Muscle of leg (tissue), 16 donors: ENCODE measurements at places on chromosomes 1 and 21. TPM values are rescaled to one million over a fixed set of nuclear protein-coding genes. Genes with fewer than 3 reads are reported as not detected.

DNA sequence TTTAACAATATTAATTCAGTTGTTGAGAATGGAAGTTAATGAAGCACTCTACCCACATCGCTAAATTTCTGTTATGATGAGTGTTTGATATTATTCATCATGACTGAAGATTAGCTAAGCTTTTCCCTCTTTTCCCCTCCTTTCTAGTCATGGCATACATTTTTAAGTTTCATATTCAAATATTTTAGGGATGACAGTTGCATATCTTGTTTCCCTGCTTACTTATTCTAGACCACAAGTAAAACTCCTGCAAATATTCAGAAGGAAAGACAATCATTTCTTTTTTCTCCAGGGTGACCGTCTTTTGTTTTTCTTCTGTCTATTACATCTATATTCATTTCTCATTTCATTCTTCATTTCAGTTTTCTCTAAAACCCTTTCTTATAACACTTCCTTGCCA, 906.0 kb downstream of the ADGRL2 start:
- H3K4me3 ChIP-seq: no peak overlapping the region
- H3K27ac ChIP-seq: no peak overlapping the region
- no peaks in the 10 kb centered on the region for H3K4me1 ChIP-seq
- H3K27me3 ChIP-seq: no peaks in the 10 kb centered on the region

- H3K27ac ChIP-seq: peak overlapping the region; percentile 91
- H3K4me1 ChIP-seq: peaks cover 42% of the 10 kb centered on the region
- H3K4me3 ChIP-seq: no peak overlapping the region
Observed at GRCh38 chr1:223706077-223706973, 6.0 kb upstream of the CAPN2 start.

GRCh38 chr1:203271962-203272632, 33.2 kb upstream of the BTG2 start:
- peak; percentile 53 for DNase-seq
- no peaks in the 10 kb centered on the region for H3K36me3 ChIP-seq
- peaks cover 66% of the 10 kb centered on the region for H3K4me1 ChIP-seq
- H3K27me3 ChIP-seq: peaks cover 3% of the 10 kb centered on the region
- no peak overlapping the region for H3K27ac ChIP-seq
- H3K4me3 ChIP-seq: no peak overlapping the region

GRCh38 chr1:153688736-153689328, 10.3 kb downstream of the NPR1 start:
- no peak for DNase-seq
- H3K27ac ChIP-seq: no peak overlapping the region
- H3K4me3 ChIP-seq: no peak overlapping the region
- no peaks in the 10 kb centered on the region for H3K36me3 ChIP-seq

DNA sequence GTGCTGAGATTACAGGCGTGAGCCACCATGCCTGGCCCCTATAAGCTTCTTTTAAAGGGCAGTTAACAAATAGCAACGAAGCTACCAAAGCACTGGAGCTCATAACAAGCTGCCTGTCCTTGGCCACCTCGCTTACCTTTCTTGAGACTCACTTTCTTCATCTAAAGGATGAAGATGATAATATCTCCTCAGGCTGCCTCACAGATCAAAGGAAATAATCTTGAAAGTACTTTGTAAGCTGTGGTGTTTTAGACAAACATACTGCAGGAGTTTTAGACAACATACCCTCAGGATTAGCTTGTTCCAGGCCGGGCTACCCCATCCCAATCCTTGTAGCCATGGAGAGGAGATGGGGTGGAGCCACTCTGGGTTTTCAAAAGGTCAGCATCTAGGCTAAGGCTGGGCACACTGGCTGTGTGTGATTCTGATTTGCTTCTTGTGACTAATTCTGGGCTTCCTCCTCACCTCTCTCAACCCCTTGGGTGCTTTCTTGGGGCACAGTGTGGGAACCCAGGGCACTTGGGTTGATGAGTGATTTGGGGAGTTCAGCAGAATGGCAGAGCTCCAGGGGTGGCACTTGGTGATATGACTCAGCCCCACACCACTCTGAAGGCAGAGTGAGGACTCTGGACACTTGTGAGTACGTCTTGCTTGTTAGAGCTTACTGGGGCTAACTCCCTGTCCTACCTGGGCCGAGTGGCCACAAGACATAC, 5.2 kb downstream of the GPR25 start:
- no peak overlapping the region for H3K27ac ChIP-seq
- peaks cover 8% of the 10 kb centered on the region for H3K4me1 ChIP-seq
- no peaks in the 10 kb centered on the region for H3K36me3 ChIP-seq
- DNase-seq: no peak
- no peak overlapping the region for H3K4me3 ChIP-seq

- no peak for DNase-seq
- H3K27ac ChIP-seq: no peak overlapping the region
- no peak overlapping the region for H3K4me3 ChIP-seq
- peaks cover 21% of the 10 kb centered on the region for H3K36me3 ChIP-seq
Observed at GRCh38 chr1:246661451-246661850, 62.8 kb upstream of the SCCPDH start.

Gene FBXO42
- 14.8 TPM for total RNA-seq

Gene LAMC2
- total RNA-seq: 0.71 TPM

DNA sequence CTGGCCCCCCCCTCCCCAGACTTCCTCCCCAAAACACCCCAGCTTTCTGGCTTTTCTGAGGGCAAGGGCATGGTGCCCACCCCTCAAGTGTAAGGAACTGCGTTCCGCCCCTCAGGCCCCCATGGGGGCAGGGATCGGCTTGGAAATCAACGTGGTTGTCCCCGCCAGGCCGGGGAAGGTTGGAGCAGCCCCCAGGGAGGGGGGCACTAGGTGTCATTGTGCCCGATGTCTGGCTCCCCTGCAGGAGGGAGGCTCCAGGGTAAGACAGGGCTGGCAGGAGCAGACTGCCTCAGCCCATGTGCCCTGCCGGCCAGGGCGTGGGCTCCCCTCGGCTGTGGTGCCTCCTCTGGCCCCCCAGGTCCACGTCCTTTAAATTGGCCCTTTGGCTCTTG, 7.4 kb upstream of the TFAP2E start:
- H3K27ac ChIP-seq: no peak overlapping the region
- no peak for DNase-seq
- H3K4me3 ChIP-seq: no peak overlapping the region
- H3K27me3 ChIP-seq: peaks cover 6% of the 10 kb centered on the region
- H3K4me1 ChIP-seq: peaks cover 27% of the 10 kb centered on the region
- H3K36me3 ChIP-seq: peaks cover 34% of the 10 kb centered on the region

GRCh38 chr1:231122143-231122542, 39.7 kb upstream of the TRIM67 start:
- no peaks in the 10 kb centered on the region for H3K36me3 ChIP-seq
- no peak for DNase-seq
- H3K27ac ChIP-seq: no peak overlapping the region
- H3K4me1 ChIP-seq: no peaks in the 10 kb centered on the region
